Karpas-422 (cell line): ENCODE measurements at places on chromosomes 11 and 22.

DNA sequence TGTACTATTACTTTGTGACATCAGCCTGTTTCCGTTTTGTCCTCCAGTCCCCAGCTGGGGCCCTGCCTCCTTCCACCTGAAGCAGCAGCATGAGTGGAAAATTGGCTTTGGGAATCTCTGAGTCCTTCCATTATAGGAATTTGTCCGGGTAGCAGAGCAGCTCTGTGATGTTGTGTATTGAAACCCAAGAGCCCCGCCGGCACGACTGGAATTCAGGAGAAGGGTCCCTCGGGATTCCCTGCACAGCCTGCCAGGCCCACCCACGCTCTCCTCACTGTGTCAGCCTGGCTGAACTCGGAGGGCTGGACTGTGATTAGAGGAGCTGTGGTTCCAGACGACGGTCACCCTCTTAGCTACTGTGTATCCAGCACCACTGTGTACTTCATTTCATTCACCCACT lies 18.8 kb upstream of the TSPAN18 start:
- no peak for DNase-seq

DNA sequence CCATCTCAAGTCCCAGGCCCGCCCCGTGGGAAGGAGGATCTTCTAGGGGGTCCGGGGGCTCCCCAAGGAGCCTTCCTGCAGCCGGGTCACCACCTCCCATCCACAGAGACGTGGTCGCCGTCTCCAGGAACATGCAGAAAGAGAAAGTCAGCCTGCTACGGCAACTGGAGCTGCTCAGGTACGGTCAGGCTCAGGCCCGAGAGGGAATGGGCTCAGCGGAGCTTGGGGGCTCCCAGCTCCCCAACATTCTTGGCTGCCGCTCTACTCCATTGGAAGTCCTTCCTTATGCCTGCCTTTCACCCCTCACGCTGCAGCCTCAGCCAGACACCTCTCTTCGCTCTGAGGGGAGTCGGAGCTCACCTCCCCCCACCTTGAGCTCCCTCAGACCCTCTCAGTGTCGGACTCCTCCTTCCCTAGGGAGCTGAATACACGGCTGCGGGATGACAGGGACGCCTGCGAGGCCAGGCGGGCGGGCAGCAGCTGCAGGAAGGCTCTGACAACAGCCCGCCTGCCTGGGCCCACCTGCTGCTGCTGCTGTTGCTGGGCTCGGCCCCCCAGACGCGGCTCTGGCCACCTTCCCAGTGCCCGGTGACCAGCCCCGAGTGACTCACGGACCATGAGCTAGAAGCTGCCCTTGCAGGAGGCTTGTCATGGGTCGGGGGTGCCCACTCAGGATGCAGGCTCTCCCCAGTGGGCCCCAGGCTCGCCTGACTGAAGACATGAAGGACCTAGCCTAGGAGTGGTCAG lies 1.5 kb upstream of the CD151 start:
- DNase-seq: peak; percentile 44

DNA sequence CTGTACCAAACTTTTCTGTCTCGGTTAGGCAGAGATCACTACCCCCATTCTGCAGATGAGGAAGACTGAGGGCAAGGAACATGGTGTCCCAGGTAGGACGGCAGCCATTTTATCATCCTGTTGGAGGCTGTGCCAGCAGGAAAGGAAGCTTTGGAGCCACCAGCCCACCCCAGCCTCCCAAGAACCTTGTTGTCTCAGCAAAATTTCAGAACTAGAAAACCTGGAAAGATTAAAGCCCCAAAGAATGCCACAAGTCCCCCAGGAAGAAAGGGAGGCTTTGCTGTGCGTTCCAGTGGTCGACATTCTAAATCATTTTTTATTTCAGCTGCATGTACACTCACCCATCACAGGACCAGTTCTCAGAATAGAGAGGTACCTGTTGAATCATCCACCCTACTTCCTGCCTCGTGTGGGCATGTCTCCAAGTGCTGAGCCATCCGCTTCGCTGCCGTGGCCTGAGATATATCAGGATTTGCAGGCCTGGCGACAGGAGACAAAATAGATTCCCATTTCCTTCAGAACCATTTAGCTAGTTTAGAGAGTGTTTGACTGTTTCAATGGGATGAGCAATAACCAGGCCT lies 13.0 kb upstream of the EIF3D start:
- DNase-seq: no peak

- no peak for DNase-seq
Measured at GRCh38 chr11:111923351-111923788, 4.7 kb downstream of the C11orf52 start.

GRCh38 chr11:47918370-47918690 lies 62.0 kb upstream of the PTPRJ start:
- DNase-seq: no peak

DNA sequence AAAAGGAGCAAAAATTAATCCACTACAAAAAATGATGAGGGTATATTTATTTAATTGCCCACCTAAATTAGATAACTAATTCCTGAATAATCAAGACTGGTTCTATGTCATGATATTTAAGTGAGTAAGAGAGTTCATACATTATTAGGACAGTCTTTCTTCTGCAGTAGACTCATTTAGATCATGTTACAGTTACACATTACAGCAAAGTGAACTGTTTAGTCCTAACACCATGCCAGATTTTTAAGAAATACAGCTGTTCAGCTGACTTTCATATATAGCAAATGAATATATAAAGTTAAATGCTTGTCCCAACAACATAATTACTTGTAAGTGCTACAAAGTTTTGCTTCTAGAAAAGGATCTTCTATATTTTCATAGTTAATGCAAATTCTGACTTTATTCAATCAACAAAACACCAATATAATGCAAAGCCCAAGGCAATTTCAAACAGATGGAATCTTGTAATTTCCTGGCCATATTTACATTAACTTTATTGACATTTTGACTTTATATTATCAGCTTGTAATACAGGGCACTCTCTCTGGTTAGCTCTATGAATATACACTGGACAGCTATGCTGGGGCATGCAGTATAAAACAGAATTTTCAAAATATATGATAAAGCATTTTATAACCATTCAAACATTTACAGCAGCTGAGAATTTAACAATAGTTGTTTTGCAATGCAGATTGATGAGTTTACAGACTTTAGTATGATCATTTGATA lies 45.7 kb upstream of the TP53AIP1 start:
- DNase-seq: no peak

- DNase-seq: no peak
Measured at GRCh38 chr11:119907878-119908572, 179.0 kb upstream of the NECTIN1 start.

GRCh38 chr11:107177106-107177477 lies 158.8 kb upstream of the GUCY1A2 start:
- DNase-seq: no peak

DNA sequence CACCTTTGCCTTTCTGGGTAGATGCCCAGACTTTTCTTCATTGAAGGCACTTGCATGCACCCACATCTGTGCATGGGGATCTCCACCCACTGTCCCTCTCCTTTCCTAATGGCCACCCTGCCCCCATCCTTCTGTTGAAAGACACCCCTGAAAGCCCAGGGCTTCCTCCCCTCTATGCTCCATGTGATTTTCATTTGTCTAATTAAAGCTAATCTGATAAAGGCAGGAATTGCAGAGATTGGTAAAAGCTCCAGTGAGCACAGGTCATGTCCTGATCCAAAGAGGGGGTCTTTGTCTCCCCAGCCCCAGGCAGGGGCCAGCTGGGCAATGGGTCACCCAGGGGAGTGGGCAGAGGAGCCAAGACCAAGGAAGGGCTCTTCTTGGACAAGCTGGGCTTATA lies 107.6 kb upstream of the CD82 start:
- DNase-seq: no peak

DNA sequence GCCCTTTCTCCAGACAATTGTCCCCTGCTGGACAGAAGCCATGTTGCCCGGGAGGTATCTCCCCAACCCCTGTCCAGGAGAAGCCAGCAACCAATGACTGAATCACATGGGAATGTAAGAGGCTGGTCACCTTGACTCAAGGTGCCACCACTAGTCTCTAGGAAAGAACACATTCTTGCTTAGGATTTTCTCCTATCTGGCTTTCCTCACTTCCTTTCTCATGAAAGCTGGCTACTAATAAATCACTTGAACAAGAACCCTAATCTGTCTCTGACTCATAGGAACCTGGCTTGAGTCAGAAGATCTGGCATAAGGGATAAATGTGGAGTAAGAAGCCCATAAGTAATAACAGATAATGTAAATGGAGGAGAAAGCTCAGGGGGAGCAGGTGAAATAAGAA lies 101.4 kb upstream of the C11orf87 start:
- no peak for DNase-seq

- DNase-seq: no peak
Measured at GRCh38 chr22:17548756-17549035, 14.6 kb upstream of the SLC25A18 start.

GRCh38 chr11:102047305-102047924 lies at the start of gene CFAP300:
Gene CFAP300 (plus strand): TSS chr11:102047437. CDS start chr11:102047471, 34 bp downstream.
- no peak for DNase-seq

- no peak for DNase-seq
Measured at GRCh38 chr22:41367039-41367679, 14.6 kb upstream of the TEF start.

DNA sequence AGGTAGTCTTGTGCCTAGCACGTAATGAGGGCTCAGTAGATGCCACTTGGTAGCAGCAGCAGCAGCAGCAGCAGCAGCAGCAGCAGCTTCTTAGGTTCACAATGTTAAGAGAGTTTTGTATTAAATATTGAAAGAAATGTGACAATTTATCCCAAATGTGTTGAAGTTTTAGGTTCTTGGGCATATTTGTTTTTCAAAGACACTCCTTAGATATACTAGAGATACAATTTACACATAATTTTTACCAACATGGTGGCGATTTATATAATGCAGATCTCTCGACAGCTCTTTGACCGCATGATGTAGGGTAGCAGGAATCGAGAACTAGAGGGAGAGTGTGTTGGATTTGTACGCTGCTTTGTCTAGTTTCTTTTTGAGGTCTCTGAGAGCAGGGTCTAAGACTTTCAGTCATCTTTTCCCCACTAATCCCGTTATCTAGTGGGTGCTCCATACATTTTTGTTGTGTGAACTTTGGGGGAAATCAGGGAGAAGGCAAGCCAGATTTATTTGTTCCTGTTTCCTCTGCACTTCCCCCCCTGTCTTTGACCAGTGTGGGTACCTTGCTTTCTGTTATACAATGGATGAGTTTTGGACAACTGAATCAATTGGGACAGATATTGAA lies 1.4 kb downstream of the FDX1 start:
- peak; percentile 80 for DNase-seq

- no peak for DNase-seq
Measured at GRCh38 chr22:37503183-37503683, 16.0 kb downstream of the CARD10 start.

GRCh38 chr11:27485930-27486773 lies 13.6 kb upstream of the LGR4 start:
- peak; percentile 87 for DNase-seq

- no peak for DNase-seq
Measured at GRCh38 chr11:94785509-94785908, 17.4 kb downstream of the AMOTL1 start.

GRCh38 chr22:17281440-17281841 lies 62.2 kb upstream of the ADA2 start:
- DNase-seq: no peak

DNA sequence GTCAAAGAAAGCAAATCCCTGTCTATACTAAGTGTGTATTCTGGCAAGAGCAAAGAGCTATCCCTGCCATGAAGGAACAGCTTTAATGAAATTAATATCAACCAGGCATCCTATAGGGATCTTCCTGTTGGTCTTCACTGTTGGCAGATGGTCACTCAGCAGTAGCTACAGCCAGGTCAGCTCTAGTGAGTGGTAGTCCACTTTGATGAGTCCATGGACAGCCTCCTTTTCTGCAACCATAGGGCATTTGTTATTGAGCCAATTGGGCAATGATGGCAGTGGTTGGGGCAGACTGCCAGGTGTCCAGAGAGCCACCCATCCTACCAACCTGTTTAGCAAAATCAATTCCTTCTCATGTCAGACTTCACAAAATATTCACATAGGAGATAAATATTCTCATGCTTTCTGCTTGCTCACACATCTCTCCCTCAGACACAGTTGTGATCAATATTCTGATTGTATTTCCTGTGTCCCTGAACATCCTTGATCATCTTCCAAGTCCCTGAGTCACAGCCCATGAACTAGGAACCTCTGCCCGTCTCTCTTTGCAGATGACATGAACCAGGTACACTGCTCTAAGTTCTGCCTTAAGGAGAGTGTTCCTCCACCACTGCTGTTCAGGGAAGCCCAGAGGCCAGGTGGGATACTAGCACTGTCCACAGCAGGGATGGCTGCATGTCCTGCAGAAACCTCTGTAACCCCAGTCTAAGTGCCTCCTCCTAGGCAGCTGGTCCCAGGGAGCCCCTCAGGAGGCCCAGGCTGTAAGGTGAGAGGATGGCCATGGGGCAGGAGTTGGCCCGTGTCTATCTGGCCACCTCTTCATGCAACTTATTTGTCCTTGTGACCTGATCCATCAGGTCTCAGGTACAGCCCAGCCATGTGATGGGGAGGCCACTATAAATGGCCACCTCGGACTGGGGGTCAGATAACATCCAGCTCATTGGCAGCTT lies 74.2 kb upstream of the IGLL5 start:
- DNase-seq: no peak

DNA sequence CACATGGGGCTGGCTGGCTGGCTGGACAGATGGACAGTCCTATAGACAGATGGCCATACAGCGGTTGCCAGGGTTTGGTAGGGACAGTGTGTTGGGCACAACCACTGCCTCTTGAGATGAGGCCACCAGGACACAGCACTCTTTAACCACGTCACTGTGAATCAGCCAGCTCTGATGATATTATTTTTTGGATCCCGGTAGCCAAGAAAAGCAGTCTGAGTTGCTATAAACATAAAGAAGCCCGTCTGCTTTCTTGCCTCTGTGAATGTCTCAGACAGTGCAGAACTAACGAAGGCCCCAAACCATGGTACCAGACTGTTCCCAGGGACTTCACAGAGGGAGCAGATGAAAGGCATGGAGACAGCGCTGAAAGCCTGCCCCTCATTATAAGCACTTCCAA lies 115.9 kb upstream of the CSNK2A3 start:
- DNase-seq: no peak

- DNase-seq: no peak
Measured at GRCh38 chr11:62461740-62462507, 43.1 kb downstream of the SCGB1A1 start.

DNA sequence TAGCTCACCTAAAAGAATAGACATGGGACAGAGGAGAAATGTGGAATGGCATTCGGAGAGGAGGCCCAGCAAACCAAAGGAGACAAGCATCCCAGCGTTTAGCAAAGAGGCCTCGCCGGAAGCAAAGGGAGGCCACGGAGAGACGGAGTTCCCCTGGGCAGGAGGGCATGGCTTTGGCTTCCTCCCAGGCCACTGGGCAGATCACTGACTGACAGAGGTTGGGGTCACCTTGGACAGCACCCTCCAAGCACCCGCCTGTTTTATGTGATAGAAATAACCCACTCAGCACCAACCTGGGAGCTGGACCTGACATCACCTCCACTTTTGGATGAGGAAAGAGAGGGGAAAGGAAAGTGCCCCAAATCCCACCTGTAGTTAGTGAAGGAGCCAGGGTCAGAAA lies 434.1 kb downstream of the BRD1 start:
- no peak for DNase-seq

DNA sequence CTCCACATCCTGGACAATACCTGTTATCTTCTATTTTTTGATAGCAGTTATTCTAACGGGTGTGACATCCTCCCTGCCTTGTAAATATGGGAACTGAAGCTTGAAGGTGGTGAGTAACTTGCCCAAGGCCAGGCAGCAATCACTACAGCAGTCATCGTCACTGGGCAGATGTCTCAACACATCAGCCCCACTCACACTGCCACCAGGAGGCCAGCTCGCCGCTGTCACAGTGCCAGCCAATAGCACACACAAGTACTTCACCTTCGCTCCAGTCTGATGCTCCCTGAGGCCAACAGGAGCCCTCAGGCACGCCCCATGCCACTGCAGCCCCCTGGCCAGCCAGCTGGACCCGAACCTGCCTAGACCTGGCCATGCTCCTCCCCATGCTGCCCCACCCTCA lies 4.9 kb upstream of the TTLL1 start:
- peak; percentile 68 for DNase-seq
